ENCODE measurements at places on chromosomes 6 and 20. TPM values are rescaled to one million over a fixed set of nuclear protein-coding genes. Genes with fewer than 3 reads are reported as not detected.
A peak's percentile ranks its signal among the peaks of the same experiment; 100 is the strongest.

EPB41L1 gene
- polyA plus RNA-seq, result 67.0 TPM

FABP7 gene
- polyA plus RNA-seq, result 0.14 TPM

TFAP2A gene
- polyA plus RNA-seq, result 32.1 TPM

CPNE5 gene
- polyA plus RNA-seq, result 12.6 TPM

GSTA2 gene
- 0.34 TPM for polyA plus RNA-seq

FOXQ1 gene
- 14.3 TPM for polyA plus RNA-seq

GRCh38 chr6:163170294-163170883 lies 244.1 kb upstream of the QKI start:
- DNase-seq, result no peak

GRCh38 chr6:10999994-11000393 lies 44.1 kb downstream of the ELOVL2 start:
- no peak for DNase-seq

DNA sequence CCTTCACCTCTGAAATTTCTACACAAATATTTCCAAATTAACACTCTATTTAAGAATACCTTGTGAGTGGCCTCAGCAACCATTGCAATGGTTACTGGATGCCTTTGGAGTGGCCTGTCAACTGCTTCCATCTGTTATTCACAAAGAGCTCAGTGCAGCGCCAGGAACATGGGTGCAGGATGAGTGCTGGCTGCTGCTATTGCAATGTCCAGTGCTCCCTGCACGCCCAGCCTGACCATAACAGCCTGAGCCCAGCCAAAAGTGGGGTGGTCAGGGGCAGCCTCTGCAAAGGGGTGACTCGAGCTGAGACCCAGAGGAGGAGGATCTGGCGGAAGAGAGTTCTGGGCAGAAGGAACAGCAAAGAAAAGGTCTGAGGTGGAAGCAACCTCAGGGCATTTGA lies 18.4 kb downstream of the CASS4 start:
- DNase-seq, result no peak

DNA sequence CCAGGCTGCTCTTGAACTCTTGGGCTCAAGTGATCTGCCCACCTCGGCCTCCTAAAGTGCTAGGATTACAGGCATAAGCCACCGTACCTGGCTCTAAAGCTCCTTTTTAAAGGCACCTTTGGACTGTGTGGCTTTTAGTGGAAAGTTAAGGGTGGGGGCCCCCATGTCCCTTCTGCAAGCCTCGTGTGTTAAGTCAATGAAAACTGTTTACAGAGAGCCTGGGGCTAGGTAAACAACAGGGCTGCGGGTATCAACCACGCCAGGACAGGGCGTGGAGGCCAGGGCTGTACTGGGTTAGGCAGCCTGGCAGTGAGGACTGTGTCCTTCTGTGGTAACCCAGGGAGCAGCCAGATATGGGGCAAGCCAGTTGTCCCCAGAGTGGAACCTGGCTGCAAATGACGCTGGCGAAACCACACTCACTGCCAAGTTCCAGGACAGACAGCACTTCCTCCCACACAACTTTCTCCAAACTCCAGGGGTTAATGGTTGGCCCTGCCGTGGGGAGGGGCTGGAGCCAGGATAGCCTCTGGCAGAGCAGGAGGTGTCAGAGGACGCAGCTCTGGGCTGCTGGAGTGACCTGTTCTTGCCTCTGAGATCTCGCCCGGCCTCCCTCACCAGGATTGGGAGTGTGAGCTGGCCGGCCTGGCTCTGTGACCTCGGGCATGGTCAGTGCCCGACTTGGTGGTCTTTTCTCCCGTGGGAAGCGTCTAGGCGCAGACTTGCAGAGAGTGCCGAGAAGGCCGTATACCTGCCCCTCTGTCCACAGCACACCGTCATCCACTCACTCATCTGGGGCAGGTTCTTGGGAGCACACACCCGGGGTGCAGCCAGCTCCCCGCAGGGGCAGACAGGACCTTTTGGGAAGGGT lies 3.2 kb downstream of the SLC17A9 start:
- no peak for DNase-seq

DNA sequence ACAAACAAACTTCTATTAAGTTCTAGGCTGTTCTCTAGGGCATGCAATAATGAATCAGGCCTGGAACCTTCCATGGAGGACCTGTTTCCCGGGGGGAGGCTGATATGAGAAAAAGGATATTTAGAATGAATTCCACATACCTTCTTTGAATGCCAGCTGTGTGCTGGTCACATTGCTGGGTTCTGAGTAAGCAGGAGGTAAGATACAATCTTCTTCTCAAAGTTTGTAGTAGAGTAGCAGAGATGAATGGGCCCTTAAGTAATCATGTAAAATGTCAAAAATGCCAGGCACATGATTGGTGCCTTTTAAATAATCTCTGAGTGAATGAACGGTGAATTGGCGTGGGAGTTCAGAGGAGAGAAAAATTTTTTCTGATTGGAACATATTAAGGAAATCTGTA lies 47.4 kb downstream of the TGM2 start:
- no peak for DNase-seq

GRCh38 chr6:168170841-168171601 lies 92.0 kb upstream of the FRMD1 start:
- DNase-seq, result no peak

- no peak for DNase-seq
These were observed 81.4 kb downstream of the CD164 start for GRCh38 chr6:109300874-109301273.

- no peak for DNase-seq
These were observed 144.2 kb downstream of the ARHGAP18 start for GRCh38 chr6:129565811-129566210.

DNA sequence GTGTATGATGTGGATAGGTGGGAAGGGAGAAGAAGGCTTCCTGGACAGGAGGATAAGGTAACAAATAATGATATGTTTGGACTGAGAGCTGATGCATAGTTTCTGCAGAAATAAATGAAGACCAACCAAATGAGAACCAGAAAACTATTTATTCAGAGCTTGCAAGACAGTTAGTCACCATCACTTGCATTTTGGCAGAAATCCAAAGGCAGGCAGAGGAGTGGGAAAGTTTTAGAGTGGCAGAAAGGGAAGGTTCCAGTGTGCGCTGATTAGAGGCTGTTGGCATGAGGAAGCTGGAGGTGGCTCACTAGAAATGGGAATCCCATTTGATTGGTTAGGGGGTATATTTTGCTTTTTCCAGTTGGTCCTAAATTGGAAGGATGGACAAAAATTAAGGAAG lies 13.0 kb upstream of the F13A1 start:
- no peak for DNase-seq

DNA sequence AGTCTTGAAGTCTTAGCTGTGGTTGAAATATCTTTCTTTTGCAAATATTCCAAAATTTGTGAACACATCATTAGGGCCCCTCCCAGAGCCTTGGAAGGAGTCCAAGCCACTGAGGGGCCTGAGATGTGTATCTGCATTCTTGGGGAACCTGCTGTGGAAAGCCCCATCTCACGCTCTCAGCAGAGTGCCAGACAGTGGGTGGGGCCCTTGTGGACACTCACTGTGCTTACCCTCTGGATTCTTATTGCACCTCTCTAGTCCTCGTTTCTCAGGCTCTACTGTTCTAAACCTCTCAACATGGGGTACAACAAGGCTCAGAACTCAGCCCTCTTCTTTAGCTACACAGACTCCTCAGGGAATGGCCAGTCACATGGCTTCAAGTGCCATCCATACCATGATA lies 416.2 kb upstream of the CDH4 start:
- DNase-seq, result no peak

- DNase-seq, result peak; percentile 58
These were observed 27.8 kb downstream of the CASS4 start for GRCh38 chr20:56439771-56440291.

- no peak for DNase-seq
These were observed 21.4 kb upstream of the AHCY start for GRCh38 chr20:34324541-34324940.

DNA sequence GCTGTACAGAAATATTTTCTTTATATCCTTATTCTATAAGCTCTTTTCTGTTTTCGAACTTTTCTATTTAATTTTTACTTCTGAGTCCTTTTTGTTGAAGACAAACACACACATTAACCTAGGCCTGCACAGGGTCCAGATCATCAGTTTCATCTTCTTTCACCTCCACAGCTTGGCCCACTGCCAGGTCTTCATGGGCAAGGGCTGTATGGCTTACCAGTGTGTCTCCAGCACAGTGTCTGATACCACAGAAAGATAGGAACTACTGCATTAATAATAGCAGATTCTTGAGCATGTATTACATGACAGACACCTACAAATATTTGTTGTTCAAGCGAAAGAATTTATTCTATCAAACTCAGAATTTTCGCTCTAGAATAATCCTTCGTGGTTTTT lies 24.4 kb downstream of the QKI start:
- DNase-seq, result no peak

All from renal pelvis (tissue), 12 donors.